ENCODE measurements at places on chromosomes 12 and 14.
A peak's percentile ranks its signal among the peaks of the same experiment; 100 is the strongest.

DNA sequence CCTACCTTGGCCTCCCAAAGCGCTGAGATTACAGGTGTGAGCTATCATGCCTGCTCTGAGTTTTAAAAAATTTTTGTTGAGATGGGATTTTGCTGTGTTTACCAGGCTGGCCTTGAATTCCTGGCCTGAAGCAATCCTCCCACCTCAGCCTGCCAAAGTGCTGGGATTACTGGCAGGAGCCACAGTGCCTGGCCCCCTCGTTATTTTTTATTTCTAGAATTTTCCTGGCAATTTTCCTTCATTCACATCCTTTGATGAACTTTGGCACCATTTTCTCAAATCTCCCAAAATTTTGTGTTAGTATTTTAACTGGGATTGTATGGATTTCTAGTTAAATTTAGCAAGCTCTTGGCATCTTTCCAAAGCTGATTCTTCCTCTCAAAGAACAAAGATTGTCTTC is 24.6 kb upstream of the SCARB1 start:
- no peak for DNase-seq

GRCh38 chr14:87690076-87690613 is 302.8 kb downstream of the GALC start:
- no peak for DNase-seq

GRCh38 chr12:68252077-68252476 is 1.3 kb downstream of the IL22 start:
- DNase-seq, result no peak

GRCh38 chr12:132146098-132146497 is 1.8 kb downstream of the NOC4L start:
- no peak for DNase-seq

GRCh38 chr12:118714051-118714460 is 267.3 kb upstream of the SRRM4 start:
- peak; percentile 63 for DNase-seq

DNA sequence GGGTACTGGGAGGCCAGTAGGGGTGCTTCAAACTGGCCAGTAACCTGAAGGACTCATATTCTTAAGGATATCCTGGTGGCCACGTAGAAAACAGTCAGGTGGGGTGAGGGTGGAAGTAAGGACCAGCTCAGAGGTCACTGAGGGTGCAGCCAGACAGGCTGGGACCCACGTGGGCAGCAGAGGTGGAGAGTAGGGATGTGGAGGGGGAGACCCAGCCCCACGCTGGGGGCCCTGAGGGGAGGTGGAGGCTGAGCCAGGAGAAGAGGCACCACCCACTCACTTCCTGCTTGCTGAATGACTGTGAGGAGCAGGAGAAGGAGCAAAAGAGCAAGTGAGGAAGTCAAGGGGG is 12.6 kb upstream of the SERPINA3 start:
- no peak for DNase-seq

DNA sequence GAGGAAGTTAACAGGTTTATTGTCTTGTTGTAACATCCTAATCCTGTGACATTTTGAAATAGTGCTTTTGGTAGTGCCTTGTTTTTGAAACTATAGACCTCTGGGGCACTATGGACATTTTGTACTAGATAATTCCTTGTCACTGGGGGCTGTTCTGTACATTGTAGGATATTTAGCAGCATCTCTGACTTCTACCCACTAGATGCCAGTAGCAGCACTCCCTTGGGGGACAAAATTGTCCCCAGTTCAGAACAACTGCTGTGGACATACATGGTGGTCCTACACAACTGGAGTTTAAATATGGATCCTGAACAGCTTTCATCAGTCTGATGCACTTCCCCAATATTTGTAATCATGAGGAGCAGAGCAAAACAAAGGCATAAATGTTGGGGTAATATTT is 264.7 kb downstream of the RAD51B start:
- DNase-seq, result no peak

- DNase-seq, result no peak
These were observed 324 bp downstream of the POLE start for GRCh38 chr12:132686825-132687210.

All from AML-193 (cell line).